ENCODE measurements at places on chromosomes 3 and 15. TPM values are rescaled to one million over a fixed set of nuclear protein-coding genes. Genes with fewer than 3 reads are reported as not detected.
A peak's percentile ranks its signal among the peaks of the same experiment; 100 is the strongest.

DNA sequence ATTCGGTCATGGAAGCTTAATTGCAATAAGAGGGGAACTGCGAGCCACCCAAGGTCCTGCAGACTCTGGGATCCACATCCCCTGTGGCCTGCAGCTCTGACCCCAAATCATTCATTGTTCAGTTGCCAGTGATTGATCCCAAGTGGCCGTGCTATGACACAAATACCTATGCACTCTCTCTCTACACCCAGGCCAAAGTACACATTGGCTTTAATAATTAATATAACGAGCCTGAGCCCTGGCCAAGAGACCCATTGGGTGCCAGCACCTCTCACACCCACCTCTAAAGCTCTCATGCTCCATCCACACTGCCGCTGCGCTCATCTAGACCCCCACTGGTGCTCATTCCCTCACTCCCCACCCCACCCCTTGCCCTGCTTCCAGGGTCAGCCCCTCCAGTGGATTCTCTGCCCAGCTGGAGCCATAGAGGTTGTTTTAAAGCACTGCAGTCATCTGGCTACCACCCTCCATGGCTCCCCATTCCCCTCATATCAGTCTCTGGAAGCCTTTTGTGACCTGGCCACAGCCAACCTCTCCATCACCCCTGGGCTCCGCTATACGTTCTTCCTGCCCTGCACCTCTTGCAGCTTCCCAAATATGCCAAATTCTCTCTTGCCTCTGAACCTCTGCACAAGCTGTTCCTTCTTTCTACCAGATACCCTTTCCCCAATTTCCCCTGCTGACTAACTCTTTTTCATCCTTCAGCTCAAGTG lies 37.7 kb upstream of the SLC6A6 start:
- H3K27me3 ChIP-seq = no peaks in the 10 kb centered on the region
- no peaks in the 10 kb centered on the region for H3K36me3 ChIP-seq
- no peak overlapping the region for H3K4me3 ChIP-seq

CLDN1 gene
- total RNA-seq = 0.08 TPM

GRCh38 chr15:40053831-40054604 lies 15.0 kb upstream of the SRP14 start:
- peak overlapping the region; percentile 79 for H3K27ac ChIP-seq
- peaks cover 20% of the 10 kb centered on the region for H3K36me3 ChIP-seq
- H3K4me3 ChIP-seq = peak overlapping the region; percentile 2
- no peaks in the 10 kb centered on the region for H3K27me3 ChIP-seq
- peaks cover 74% of the 10 kb centered on the region for H3K4me1 ChIP-seq

- H3K27me3 ChIP-seq = no peaks in the 10 kb centered on the region
- H3K4me3 ChIP-seq = no peak overlapping the region
- peaks cover 72% of the 10 kb centered on the region for H3K36me3 ChIP-seq
These were observed 114.6 kb downstream of the LRIG1 start for GRCh38 chr3:66386011-66386924.

- H3K27ac ChIP-seq = no peak overlapping the region
- no peaks in the 10 kb centered on the region for H3K36me3 ChIP-seq
These were observed 117.9 kb upstream of the PRR20G start for GRCh38 chr3:127405791-127406190.

CHST13 gene
- not detected for total RNA-seq

DNA sequence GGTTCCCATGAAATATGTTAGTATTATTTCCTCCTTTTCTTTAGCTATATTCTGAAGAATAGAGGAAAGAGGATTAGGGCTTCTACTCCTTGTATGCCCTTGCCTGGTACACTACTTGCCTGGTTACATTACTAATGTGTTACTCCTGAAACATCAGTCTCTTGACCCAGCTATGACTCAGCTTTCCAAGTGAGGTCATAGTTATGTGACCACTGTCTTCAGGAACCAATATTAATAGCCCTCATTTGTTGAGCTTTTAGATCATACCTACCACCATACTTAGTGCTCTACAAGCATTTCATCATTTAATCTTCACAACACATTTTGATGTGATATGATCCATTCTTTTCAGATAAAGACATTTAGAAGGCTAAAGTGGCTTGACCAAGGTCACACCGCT lies 60.3 kb downstream of the CMSS1 start:
- H3K4me3 ChIP-seq = no peak overlapping the region
- H3K4me1 ChIP-seq = peaks cover 26% of the 10 kb centered on the region
- H3K27me3 ChIP-seq = peaks cover 5% of the 10 kb centered on the region
- H3K36me3 ChIP-seq = peaks cover 18% of the 10 kb centered on the region
- no peak overlapping the region for H3K27ac ChIP-seq

- no peak overlapping the region for H3K27ac ChIP-seq
- H3K4me3 ChIP-seq = peak overlapping the region; percentile 86
- H3K27me3 ChIP-seq = no peaks in the 10 kb centered on the region
- peaks cover 52% of the 10 kb centered on the region for H3K4me1 ChIP-seq
These were observed 78.9 kb downstream of the IQSEC1 start for GRCh38 chr3:12994357-12994606.

GRCh38 chr3:173553635-173554280 lies 156.2 kb downstream of the NLGN1 start:
- DNase-seq = no peak
- no peaks in the 10 kb centered on the region for H3K27me3 ChIP-seq
- no peak overlapping the region for H3K27ac ChIP-seq
- no peak overlapping the region for H3K4me3 ChIP-seq
- H3K4me1 ChIP-seq = no peaks in the 10 kb centered on the region
- H3K36me3 ChIP-seq = no peaks in the 10 kb centered on the region

DNA sequence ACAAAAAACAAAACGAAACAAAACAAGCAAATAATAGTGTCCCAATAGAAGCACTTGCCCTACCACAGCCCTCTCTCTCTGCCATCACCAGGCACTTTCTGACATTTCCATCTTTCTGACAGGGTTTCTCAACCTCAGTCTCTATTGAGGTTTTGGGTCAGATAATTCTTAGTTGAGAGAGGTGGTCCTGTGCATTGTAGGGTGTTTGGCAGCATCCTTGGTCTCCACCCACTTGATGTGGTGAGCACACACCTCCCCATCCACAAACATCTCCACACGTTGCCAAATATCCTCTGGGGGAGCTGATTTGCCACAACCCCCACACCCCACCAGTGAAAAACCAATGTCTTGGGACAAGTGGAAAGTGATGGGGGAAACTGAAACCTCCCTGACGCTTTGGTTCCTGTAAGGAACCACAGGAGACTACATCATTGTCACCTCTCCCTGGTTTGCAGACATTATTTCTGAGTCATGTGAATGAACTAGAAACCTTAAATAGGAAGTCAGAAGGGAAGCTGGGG lies 733.7 kb upstream of the CFAP20DC start:
- H3K27me3 ChIP-seq = peaks cover 18% of the 10 kb centered on the region
- peak overlapping the region; percentile 44 for H3K27ac ChIP-seq
- no peak overlapping the region for H3K4me3 ChIP-seq
- DNase-seq = peak; percentile 66

GRCh38 chr3:126439346-126439967 lies 36.2 kb downstream of the ZXDC start:
- DNase-seq = no peak
- peaks cover 10% of the 10 kb centered on the region for H3K36me3 ChIP-seq
- no peaks in the 10 kb centered on the region for H3K4me1 ChIP-seq
- no peaks in the 10 kb centered on the region for H3K27me3 ChIP-seq
- no peak overlapping the region for H3K27ac ChIP-seq

- no peaks in the 10 kb centered on the region for H3K36me3 ChIP-seq
- DNase-seq = no peak
- no peaks in the 10 kb centered on the region for H3K4me1 ChIP-seq
- no peaks in the 10 kb centered on the region for H3K27me3 ChIP-seq
- H3K27ac ChIP-seq = no peak overlapping the region
These were observed 17.7 kb upstream of the CPA3 start for GRCh38 chr3:148847351-148847750.

DNA sequence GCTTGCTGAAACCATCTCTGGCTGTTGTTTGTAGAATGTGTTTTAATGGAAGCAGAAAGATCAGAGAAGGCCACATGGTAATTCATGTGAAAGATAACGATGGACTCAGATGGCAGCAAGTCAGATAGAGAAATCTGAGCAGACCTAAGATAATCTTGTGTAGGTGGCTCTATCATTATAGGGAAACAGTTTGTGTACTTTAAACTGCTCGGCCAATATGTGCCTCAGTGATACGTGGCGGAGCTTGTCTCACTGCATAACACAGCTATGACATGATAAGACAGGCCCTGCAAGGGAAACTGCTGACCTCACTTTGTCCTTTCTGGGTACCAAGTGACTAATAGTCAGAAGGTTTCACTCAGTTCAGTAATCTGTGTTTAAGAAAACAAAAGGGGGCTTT lies 51.0 kb downstream of the MME start:
- H3K27ac ChIP-seq = no peak overlapping the region
- no peak for DNase-seq
- H3K4me3 ChIP-seq = no peak overlapping the region
- H3K27me3 ChIP-seq = no peaks in the 10 kb centered on the region
- H3K36me3 ChIP-seq = no peaks in the 10 kb centered on the region

- no peak overlapping the region for H3K4me3 ChIP-seq
- H3K27ac ChIP-seq = no peak overlapping the region
- DNase-seq = no peak
- peaks cover 3% of the 10 kb centered on the region for H3K4me1 ChIP-seq
- H3K36me3 ChIP-seq = no peaks in the 10 kb centered on the region
These were observed 11.4 kb upstream of the HTR3E start for GRCh38 chr3:184085389-184085852.

ZDHHC23 gene
- 2.6 TPM for total RNA-seq

- no peak overlapping the region for H3K27ac ChIP-seq
- no peaks in the 10 kb centered on the region for H3K36me3 ChIP-seq
- DNase-seq = no peak
- H3K27me3 ChIP-seq = peaks cover 21% of the 10 kb centered on the region
- no peaks in the 10 kb centered on the region for H3K4me1 ChIP-seq
These were observed 18.8 kb upstream of the SSUH2 start for GRCh38 chr3:8663177-8664061.

GRCh38 chr3:15860014-15860934 lies 62.5 kb upstream of the ANKRD28 start:
- H3K4me3 ChIP-seq = peak overlapping the region; percentile 83
- no peaks in the 10 kb centered on the region for H3K27me3 ChIP-seq
- peaks cover 34% of the 10 kb centered on the region for H3K4me1 ChIP-seq
- peak; percentile 18 for DNase-seq

NR1I2 gene
- 1.2 TPM for total RNA-seq

GOLGA6L10 gene
- total RNA-seq = 1.3 TPM

DNA sequence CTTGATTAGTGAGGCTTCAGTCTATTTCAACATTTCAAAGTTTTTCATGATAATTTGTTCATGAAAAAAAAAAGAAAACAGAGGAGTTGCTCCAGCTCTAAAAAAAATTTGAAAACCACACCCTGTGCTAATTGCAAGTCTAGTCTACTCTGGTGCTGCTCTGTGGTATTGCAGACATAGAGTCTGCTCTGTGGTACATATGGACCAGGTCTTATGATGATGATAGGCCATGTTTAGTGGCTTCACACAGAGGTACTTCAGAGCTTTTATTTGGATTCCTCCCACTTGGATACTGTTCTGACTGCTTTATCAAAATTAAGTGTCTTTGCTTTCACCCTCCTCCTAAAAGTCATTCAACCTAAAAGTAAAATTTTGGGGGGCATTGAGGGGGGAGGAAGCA lies 160.8 kb downstream of the ALCAM start:
- H3K27ac ChIP-seq = no peak overlapping the region
- H3K27me3 ChIP-seq = no peaks in the 10 kb centered on the region
- no peak for DNase-seq
- H3K4me1 ChIP-seq = peaks cover 9% of the 10 kb centered on the region
- H3K4me3 ChIP-seq = no peak overlapping the region
- H3K36me3 ChIP-seq = peaks cover 5% of the 10 kb centered on the region

DNA sequence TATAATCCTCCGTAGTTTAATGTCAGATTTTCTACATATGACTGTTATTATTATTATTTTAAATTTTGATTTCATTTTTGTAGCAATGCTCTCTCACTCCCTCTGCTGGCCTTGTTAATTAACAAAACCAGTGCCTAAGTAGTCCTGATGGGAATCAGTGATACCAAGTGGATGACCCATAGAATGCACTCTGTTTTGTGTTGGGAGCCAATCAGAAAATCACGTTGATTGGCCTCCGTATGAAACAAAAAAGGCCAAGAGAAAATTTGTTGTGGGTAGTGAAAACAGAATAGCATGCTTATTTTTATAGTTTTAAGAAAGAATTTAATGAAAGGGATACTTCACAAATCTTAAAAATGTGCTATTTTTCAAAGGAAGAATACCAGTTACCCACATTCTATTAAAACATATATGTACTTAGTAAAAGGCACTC lies 34.4 kb upstream of the MEIS2 start:
- H3K36me3 ChIP-seq = no peaks in the 10 kb centered on the region
- no peak overlapping the region for H3K4me3 ChIP-seq
- peaks cover 3% of the 10 kb centered on the region for H3K4me1 ChIP-seq
- no peak for DNase-seq

- no peak overlapping the region for H3K27ac ChIP-seq
- H3K27me3 ChIP-seq = no peaks in the 10 kb centered on the region
- no peak overlapping the region for H3K4me3 ChIP-seq
- H3K4me1 ChIP-seq = no peaks in the 10 kb centered on the region
These were observed 178.4 kb upstream of the STT3B start for GRCh38 chr3:31354373-31354772.
